DMS79 (cell line): ENCODE measurements at places on chromosomes 11 and 22.

GRCh38 chr11:77198440-77198849, 70.4 kb downstream of the MYO7A start:
- DNase-seq = no peak

DNA sequence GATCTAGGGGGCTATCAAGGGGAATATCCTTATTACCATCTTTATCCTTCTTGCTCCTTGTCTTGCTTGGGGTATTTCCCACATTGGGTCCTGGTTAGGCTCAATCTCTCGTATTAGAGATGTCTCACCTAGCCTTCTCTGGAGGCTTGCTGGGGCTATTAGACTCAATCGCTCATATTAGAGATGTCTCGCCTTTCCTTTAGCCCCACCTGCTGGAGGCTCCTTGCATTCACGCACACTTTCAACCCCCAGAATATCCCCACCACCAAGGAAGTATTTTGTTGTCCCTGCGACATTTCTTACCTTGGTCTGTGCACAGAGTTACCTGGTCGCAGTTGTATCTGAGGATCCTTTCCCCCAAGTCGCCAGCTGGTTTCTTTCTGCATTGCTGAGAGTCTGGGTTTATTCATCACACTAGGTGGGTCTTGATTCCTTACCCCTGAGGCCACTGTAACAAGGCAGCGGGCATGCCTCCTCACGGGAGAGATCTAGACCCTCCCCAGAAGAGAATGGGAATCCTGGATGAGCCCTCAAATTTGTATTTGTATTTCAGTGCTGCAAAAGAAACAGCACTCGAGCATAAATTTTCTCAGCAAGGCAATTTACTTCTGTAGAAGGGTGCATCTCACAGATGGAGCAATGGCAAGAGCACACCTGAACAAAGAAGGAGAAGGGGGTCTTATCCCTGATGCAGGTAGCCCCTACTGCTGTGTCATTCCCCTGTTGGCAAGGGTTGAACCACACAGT, 15.9 kb upstream of the HYLS1 start:
- DNase-seq = no peak

DNA sequence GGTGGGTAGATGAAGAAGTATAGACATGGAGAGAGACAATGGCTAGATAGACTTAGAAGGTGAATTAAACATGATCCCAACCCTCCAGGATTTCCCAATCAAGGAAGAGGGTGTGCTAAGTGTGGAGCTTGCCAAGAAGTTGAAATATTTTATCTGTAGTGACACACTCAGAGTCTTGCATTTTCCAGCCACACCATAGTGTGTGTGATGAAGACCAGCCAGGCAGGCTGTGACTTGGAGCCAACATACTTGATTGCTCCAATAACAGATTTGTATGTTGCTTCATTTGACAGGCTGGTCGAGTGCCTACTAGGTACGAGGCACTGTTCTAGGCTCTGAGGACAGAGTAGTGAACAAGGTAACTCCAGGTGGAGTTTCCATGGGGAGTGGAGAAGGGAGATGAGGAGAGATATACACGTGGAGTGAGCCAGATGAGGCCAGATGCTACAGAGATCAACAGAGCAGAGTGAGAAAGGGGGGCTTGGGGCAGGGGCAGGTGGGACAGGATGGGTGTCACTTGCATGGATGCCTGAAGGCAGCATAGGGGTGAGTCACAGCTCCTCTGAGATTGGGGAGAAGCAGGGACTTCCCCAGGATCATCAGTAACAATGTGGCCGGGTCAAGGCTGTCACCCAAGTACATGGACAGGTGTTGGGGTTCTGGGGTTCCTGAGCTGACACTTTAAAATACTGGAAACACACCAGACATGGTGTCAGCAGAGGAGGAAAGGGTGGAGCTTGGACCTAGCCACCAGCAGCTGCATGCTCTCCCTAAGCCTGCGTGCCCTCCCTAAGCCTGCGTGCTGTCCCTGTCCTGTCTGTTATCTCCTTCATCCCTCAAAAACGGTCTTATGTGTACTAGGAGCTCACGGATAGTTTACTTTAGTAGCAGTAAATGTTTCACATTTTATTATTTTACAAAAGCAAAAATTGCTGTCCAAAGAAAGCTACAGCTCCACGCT, 23.6 kb downstream of the PDGFB start:
- no peak for DNase-seq

DNA sequence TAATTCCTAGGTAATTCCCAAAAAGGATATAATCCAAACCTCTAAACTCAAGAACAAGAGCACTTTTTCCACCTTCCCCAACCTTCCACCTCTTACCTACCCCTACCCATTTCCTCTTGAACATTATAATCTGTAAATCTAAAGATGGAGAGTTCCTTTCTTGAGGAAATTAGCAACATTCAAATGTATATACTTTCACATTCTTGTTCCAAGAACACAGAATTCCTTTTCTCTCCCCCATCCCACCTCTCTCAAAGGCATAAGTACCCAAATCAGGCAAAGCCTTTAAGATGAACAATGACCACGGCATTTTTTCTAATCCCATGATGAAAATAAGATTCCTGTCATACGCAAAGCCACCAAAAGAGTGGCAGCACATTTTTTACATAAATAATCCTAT, 18.3 kb downstream of the RRAS2 start:
- no peak for DNase-seq

DNA sequence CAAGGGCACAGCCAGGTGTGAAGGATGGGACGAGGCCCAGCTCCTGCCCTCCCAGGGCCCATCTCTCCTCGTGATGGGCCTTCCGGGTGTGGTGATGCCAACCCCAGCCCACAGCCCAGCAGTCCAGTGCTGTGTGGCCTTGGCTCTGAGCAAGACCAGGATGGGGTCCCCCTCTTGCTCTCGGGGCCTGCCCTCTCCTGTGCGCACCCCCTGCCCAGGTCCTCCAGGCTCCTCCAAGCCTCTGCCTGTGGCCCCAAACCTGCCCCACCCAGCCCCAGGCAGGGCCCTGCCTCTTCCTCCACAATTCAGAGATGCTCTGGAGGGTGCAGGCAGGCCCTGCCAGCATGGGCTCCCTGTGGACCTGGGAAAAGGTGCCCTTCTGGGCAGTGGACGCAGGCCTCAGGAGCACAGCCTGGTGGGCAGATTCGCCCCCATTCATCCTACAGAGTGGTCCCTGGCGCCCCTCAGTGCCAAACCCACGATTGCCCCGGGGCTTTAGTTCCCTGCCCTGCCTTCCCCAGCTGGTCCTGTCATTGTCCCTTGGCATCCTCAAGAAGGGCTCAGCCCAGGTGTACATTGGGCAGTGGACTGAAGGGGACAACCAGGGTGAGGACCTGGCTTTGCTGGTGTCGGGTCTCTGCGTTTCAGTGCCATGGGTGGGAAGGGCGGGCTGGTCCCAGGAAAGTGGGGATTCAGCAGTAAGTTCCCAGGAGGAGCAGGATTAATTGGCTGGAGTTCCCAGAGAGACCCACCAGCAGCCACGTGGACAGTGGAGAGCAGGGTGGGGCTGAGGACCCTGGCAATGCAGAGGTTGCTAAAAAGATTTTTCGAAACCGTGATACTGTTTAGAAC, 19.8 kb downstream of the EIF1AD start:
- no peak for DNase-seq

DNA sequence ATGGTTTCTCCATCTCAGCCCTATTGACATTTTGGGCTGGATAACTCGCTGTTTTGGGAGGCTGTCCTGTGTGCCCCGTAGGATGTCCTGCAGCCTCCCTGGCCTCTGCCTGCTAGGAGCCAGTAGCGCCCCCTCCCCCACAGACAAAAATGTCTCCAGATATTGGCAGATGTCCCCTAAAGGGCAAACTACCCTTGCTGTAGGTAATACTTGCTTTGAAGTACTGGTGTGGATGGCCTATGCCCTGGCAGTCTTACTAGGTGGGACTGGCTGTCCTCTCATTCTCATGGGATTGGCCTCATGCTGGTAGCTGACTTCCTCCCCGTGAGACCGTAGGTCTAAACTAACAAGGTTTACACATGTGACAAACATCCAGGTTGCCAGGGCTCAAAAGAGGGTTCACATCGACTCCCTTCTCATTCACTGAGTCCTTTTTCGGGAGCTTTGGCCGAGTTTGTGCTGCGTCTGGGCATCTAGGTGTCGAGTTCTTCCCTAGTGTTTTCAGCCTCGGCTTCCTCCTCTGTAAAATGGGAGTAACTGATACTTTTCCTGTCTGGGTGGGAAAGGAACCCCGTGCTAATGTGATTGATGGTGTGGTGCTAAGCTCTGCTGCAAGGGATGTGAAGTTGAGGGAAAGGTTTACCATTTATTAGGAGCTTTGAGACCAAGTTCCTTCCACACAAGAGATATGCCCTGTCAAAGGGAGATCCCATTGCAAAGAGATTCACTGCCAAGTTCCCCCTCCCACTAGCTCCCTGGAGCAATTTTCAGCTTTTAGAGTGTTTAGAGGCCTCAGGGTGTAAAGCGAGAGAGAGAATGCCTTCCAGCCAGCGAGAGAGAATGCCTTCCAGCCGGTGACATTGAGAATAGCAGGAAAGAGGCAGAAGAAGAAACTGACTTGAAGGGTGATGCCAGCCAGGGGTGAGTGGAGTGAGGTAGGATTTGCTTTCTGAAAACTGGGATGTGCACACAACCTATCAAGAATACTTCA, 17.0 kb downstream of the PTPRJ start:
- no peak for DNase-seq
